Neuronal stem cell (in vitro differentiated cells): ENCODE measurements at places on chromosomes 6 and 20.

GRCh38 chr6:156650896-156651390 lies 126.2 kb upstream of the ARID1B start:
- no peak for DNase-seq

DNA sequence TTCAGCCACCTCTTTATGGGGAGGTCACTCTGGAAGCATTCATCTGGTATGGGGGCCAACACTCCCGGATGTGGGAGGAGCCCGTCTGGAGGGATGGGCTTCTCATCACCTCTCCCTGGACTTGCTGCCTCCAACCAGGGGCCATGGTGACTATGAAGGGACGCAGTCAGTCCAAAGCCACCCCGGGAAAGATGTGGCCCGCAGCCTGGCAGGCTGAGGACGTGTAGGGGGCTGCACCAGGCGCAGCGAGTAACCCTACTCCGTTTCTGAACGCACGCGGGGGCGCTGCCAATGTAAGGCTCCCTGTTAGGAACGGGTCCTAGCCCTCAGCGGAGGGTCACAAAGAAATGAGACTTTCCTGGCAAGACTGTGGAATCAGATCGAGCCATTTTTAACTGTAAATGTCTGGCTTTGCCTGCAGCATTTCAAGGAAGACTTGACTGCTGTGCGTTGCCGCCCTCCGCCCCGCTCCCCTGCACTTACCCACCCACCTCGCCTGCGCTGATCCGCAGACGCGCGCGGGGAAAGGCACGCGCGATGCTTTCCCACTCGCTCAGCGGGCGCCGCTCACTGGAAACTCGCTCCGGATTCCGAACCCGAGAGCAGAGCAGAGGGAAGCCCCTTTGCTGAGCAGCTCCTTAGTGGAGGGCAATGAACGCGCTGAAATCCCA lies 55.1 kb downstream of the IL20RA start:
- no peak for DNase-seq

- DNase-seq: no peak
Measured at GRCh38 chr6:13454286-13455221, 32.8 kb downstream of the GFOD1 start.

DNA sequence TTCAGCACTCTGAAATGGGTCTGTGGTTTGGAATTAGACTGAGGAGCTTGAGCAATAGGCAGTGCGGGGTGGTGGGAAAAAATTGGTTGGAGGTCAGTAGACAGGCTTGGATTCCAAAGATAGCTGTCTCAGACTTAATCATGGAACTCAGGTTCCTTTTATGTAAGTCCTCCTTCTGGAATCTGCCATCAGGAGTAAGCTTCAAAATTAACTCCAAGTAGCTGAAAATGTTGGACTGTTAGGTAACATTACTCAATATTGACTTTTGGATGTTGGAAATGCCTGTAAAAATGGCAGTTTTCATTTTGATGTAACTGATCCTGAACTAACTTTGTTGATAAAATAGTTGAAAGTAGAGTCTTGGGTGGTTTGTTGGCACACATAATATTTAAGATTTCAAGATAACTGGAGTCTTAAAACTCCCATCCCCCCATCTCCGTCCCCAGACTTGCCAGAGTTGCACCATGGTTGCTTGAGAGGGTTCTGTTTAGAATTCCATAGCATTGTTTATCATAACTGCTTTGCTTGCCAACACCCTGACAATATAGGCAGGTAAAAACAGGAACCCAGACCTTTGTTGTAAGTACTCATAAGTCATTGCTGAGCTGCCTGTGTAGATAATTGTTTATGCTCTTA lies 83.0 kb downstream of the PHF20 start:
- DNase-seq: no peak

DNA sequence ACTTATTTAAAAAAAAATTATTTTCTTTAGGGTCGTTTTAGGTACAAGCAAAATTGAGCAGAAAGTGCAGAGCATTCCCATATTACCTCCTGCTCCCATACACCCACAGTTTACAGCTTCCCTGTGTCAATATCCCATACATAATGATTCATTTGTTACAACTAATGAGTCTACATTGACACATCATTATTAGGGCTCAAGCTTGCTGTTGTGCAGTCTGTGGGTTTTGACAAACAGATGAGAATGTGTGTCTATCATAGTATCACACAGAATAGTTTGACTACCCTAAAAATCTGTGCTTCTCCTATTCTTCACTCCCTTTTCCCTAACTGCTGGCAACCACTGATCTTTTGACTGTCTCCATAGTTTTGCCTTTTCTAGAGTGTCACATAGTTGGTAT lies 9.4 kb downstream of the PSMF1 start:
- no peak for DNase-seq

GRCh38 chr6:149213829-149214228 lies 103.7 kb upstream of the TAB2 start:
- DNase-seq: no peak

GRCh38 chr20:62011403-62011790 lies 54.3 kb downstream of the TAF4 start:
- no peak for DNase-seq
